ENCODE measurements at places on chromosomes 7 and 10.

GRCh38 chr10:113735913-113736312 is 15.6 kb upstream of the PLEKHS1 start:
- DNase-seq: no peak

- no peak for DNase-seq
Measured at GRCh38 chr10:14477408-14477710, 146.6 kb upstream of the FRMD4A start.

DNA sequence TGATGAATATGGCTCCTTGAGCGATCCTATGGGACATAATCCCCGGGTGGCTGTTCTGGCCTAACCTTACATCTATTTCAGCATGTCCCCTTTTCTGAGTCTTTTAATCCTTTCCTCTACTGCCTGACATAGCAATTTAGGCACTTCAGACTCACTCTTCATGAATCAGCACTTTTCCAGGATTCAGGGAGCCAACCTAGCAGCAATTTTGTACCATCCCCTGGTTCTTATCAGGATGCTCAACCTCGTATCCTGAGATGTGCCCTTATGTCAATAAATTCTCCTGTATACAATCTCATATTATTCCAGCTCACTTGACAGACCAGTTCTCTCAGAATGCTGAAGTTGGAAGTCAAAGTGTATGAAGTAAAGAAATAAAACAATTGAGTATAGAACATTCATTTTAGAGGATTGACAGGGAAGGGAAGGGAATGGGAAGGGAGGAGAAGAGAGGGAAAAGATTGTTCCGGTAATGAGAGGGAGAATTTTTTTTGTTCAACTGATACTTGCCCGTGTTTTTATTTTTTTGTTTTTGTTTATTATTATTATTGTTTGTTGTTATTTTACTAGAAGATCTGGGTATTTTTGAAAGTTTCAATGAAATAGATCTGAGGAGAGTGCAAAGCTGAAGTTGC is 8.2 kb upstream of the ZC3HAV1 start:
- DNase-seq: no peak

GRCh38 chr10:51881213-51881612 is 181.8 kb upstream of the CSTF2T start:
- DNase-seq: no peak

- no peak for DNase-seq
Measured at GRCh38 chr10:35089611-35090161, 455 bp downstream of the CUL2 start.

DNA sequence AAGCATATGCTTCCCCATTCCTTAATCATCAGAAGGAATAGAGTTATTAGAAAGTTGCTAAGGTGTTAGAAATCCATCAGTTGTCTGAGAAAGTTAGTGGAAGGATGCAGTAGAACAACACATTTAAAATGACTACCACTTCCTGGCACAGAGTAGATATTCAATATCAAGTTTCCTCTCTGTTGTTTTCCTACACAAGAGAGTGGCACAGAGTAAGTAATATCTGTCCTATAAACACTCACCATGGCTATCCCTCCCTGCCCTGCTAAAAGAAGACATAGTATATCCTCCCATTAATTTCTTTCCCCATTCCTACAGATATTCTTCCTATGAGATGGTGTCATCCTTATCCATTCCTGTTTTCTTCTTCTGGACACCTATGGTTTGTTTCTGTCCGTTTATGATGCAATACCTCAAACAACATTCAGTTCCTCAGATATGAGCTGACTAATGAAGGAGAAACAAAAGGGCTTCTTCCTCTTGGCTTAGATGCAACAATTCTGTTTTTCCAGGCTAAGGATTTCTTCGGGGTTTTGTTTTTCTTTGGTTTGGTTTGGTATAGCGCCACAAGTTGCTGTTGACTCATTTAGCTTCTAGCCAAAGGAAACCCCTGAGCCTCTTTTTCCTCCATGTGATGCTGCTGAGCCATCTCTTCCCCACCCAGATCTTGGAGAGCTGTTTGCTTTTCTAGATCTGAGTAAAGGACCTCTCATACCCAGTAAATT is 32.9 kb upstream of the BPGM start:
- DNase-seq: no peak

DNA sequence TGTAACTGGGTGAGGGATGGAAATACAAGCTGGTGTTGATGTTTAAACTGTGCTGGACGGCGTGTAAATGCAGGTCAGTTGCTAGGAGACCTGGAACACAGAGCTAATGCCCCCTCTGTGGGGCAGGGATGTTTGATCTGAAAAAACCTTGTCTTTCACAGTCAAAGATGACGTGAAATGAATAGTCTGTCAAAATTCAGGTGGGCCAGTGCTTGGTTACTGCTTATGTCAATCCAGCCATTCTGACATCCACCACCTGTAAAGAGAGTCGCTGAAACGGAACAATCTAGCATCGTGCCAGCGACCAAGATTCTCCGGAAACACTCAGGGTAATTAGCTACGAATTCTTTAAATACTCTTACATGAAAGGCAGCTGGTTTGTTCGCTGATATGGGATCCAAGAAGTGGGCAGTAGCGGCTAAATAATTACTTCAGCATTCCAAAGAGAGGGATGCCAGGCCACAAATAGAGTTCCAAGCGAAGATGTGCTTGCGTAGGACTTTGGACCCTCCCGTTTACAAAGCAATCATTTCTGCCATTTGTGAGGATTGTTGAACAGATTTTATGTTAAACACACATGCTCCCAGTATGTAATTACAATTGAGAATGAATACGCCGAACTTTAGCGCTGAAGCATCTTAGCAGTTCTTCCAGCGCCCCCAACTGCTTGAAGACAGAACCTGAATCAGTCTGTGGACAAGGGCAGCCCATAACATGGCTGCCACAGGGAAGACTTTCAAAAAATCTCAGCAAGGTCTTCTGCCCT is 7.3 kb upstream of the ASB4 start:
- no peak for DNase-seq

GRCh38 chr7:2353113-2353935 is 1.3 kb upstream of the EIF3B start:
- DNase-seq: no peak

DNA sequence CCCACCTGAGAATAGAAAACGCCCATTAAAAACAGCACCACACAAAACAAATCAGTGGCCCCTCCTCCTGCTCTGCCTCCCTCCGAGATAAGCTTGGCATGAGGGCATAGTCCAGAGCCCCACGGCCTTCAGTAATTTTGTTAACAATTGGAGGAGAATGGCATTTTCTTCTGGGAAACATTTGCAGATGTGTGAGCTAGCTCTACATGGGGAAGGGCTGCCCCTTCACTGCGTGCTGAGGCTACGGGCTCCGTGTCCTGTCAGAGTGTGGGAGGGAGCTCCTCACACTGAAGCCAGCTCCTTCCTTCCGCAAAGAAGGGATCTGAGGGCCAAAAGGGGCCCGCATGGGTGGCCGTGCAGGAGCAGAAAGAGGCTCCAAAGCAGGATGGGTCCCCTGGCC is 15.2 kb downstream of the GRK5 start:
- no peak for DNase-seq

DNA sequence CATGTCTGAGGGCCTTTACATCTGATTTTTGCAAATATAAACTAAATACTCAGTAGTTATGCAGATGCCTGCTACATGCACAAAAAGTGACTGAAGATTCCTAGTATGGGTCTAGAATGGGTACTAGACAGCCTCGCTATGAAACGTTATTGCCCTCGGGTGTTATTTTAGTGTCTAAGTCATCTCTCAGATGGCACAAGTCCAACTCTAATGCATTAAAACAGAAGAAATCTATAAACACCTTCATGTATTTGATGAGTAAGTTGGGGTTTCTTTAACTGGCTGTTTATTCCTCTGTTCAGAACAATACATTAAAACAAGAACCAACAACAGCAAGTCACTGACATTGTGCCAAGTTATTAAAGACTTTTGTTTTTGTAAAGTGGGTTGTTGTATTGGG is 41.6 kb downstream of the TEX36 start:
- DNase-seq: no peak

DNA sequence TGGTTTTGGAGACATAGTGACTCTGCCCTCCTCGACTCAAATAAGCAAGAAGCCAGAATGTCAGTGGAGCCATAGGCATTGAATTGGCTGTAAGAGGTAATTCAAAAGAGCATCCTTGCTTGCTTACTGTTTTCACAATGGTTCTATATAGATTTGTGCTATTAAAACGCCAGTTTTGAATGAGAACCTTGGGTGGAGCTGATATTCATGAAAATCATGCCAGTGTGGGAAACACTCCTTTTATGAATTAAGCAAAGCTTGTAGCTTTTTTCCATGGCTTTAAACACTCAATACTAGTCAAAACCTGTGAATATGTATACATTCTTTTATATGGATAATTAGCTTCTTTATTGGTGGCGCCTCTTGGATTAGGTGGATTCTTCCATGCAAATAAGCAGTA is 252.5 kb downstream of the SLC25A13 start:
- no peak for DNase-seq

DNA sequence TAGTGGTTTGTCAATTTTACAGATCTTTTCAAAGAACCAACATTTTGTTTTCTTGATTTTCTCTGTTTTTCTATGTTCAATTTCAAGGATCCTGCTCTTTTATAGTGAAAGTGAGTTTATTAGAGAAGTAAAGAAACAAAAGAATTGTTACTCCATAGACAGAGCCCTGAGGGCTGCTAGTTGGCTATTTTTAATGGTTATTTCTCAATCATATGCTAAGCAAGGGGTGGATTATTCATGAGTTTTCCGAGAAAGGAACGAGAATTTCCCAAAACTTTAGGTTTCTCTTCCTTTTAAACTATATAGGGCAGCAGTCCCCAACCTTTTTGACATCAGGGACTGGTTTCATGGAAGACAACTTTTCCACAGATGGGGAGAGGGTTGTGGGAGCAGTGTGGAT is 165.0 kb downstream of the CCSER2 start:
- no peak for DNase-seq

GRCh38 chr10:90977162-90977854 is 56.4 kb upstream of the ANKRD1 start:
- DNase-seq: no peak

GRCh38 chr10:72001033-72001395 is 36.8 kb downstream of the CHST3 start:
- DNase-seq: no peak

- peak; percentile 51 for DNase-seq
Measured at GRCh38 chr7:38748056-38748610, 117.0 kb upstream of the AMPH start.
